ENCODE measurements at places on chromosomes 4 and X. TPM values are rescaled to one million over a fixed set of nuclear protein-coding genes. Genes with fewer than 3 reads are reported as not detected.
A peak's percentile ranks its signal among the peaks of the same experiment; 100 is the strongest.

GRCh38 chr4:38150766-38151165 lies 190.6 kb downstream of the PTTG2 start:
- no peak for DNase-seq
- no peaks in the 10 kb centered on the region for H3K27me3 ChIP-seq
- H3K27ac ChIP-seq = no peak overlapping the region
- no peak overlapping the region for H3K4me3 ChIP-seq
- H3K4me1 ChIP-seq = peaks cover 25% of the 10 kb centered on the region

Gene ACSL1
- total RNA-seq = 31.8 TPM

GRCh38 chr4:26238778-26239679 lies 81.8 kb upstream of the RBPJ start:
- DNase-seq = no peak
- peaks cover 3% of the 10 kb centered on the region for H3K27me3 ChIP-seq
- no peaks in the 10 kb centered on the region for H3K36me3 ChIP-seq
- no peak overlapping the region for H3K27ac ChIP-seq

DNA sequence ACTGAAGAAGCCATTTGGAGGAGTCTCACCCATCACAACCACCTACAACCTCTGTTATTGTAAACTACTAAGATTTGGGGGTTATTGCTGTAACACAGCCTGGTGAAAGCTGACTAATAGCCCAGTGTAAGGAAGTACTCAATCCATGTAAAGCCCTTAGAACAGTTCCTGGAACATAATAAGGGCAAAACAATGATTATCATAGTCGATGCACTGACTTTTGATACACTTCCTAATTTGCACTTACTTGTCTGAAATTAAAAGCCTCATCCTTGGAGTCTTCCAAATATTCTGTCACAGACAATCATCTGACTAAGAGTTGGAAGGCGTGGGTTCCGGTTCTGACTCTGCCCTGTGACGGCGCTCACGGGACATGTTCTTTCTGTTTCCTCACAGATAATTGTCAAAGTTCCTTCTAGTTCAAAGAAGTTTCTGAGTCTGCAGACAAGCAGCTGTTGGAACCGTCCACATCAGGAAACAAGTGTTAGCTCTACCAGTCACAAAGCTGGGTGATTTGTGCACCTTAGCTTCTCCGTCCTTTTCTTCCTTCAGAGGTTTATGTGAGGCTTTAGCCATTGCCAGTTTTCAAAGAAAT lies 33.4 kb upstream of the RASGEF1B start:
- no peaks in the 10 kb centered on the region for H3K27me3 ChIP-seq
- DNase-seq = peak; percentile 85
- H3K27ac ChIP-seq = peak overlapping the region; percentile 56
- H3K4me3 ChIP-seq = peak overlapping the region; percentile 6
- peaks cover 45% of the 10 kb centered on the region for H3K4me1 ChIP-seq

Gene QRFPR
- total RNA-seq = not detected

GRCh38 chr4:89894649-89895550 lies at the start of gene MMRN1:
Gene MMRN1, plus strand, starts transcription at chr4:89894854. Its CDS starts 118 bp downstream, at chr4:89894972.
- H3K36me3 ChIP-seq = no peaks in the 10 kb centered on the region
- DNase-seq = peak; percentile 13
- peaks cover 12% of the 10 kb centered on the region for H3K27me3 ChIP-seq
- H3K4me1 ChIP-seq = peaks cover 32% of the 10 kb centered on the region
- H3K4me3 ChIP-seq = peak within 1 kb of the TSS; percentile 57

GRCh38 chr4:95409750-95410149 lies 139.0 kb downstream of the UNC5C start:
- no peaks in the 10 kb centered on the region for H3K36me3 ChIP-seq
- DNase-seq = no peak
- H3K4me1 ChIP-seq = no peaks in the 10 kb centered on the region
- no peak overlapping the region for H3K27ac ChIP-seq
- no peak overlapping the region for H3K4me3 ChIP-seq

All from B cell (primary cell).